ENCODE measurements at places on chromosomes 3 and 15. TPM values are rescaled to one million over a fixed set of nuclear protein-coding genes. Genes with fewer than 3 reads are reported as not detected.

Gene GOLGA8T
- polyA plus RNA-seq = 0.35 TPM

DNA sequence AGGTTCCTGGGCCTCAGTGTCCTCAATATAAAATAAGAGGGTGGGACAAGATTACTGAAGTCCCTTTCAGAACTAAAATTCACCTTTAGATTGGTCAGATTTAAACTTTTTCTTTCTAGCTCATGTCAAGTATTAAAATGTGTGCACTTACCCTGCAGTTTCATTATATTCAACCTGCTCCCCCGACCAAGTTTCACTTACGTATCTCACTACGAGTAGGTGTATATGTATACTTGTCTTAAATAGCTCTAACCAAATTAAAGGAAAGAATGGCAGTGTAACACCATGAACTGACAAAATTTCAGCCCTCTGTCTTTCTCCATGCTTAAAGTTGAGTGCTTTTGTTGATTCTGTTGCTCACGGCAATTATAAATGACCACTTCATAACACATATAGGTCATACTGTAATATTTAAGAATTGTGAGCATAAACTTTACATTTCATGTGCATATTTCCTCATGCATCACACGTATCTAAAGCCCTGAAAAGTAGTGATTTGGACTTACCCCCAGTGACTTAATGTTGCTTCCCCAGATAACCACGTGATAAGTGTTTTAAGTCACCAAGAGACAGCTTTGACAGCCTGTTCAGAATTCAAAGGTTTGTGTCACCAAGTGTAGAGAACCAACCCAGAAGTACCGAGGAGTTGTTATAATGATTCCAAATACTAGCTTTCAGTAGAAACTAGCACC is 70.0 kb downstream of the PGPEP1L start:
- DNase-seq = no peak

DNA sequence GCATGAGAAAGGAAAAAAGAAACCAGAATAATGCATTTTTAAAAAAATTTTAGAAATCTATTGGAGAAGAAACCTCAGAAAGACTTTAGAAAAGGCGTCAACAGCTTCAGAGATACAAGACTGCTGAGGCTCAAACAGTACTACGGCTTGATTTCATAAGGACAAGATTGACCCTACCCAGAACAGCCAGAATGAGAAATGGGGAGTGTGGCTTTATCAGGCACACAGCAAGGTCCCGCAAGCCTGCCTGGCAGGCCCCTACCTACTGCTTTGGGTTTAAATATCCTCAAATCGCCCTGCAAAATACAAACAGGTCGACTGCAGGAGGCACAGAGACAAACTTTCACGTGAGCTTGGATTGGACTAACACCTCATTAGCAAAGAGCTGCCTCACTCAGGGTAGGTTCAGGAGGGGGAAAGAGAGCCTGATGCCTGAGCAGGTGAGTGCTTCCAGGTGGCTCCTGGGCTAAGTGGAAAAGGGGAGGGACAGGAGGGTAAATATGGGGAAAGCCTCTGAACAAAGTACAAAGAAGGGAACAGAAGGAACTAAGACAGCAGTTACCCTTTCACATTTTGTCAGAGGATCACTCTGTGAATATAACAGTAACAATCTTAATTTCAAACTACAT is 87.5 kb downstream of the RORA start:
- DNase-seq = no peak

DNA sequence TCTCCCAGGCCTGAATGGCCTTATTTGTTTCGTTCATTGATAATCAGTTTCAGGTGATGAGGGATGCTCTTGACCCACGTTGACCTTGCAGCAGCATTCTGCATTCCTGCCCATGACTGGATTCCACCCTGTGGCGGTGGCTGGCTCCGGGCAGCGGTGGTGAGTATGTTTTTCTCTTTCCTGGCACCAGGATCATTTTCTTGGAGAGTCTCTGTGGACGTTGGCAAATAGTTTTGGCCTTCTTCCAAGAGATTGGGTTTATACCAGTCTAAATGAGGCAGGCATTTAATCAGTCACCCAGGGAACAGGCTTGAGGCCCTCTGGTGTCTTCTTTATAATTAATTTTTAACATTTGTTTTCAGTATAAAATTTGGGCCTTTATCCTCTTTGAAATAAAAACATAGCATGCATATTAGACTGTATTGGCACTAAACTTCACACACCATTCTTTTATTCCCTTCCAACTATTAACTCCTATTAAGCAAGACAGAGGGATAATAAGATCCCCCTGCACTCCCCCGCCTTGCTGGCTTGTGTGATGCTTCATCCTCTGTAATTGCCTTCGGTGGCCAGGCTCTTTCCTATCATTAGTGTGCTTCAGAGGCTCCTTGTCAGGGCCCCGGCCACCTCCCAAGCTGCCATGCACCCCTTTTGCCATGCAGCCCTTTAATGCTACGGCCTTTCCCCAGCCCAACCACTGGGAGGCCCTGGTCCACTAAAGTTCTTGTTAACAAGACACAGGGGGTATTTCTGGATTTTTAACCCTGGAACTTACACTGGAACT is 176.2 kb upstream of the TOPAZ1 start:
- DNase-seq = no peak
